ENCODE measurements at places on chromosomes 6 and 20.

- no peak for DNase-seq
Observed at GRCh38 chr6:48782225-48782624, 671.2 kb upstream of the PTCHD4 start.

DNA sequence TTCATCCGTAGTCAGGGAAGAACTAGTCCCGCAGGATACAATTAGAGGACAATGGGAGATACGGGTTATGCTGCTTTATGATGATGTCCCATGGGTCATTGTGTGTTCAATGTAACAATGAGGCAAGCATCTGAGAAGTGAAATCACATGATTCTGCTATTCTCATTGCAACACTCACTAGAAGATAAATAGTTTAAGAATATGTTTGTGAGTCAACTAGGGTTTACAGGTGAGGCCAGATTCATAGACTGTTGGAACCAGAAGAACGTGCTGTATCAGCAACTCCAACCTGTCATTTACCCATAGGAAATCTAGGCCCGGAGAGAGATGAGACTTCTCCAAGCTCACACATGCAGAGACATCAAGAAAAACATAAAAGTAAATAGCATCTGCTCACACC lies 80.8 kb downstream of the SCML4 start:
- no peak for DNase-seq

GRCh38 chr20:906703-907270 lies 9.3 kb downstream of the ANGPT4 start:
- no peak for DNase-seq

GRCh38 chr20:16952965-16953364 lies 204.8 kb downstream of the OTOR start:
- no peak for DNase-seq

DNA sequence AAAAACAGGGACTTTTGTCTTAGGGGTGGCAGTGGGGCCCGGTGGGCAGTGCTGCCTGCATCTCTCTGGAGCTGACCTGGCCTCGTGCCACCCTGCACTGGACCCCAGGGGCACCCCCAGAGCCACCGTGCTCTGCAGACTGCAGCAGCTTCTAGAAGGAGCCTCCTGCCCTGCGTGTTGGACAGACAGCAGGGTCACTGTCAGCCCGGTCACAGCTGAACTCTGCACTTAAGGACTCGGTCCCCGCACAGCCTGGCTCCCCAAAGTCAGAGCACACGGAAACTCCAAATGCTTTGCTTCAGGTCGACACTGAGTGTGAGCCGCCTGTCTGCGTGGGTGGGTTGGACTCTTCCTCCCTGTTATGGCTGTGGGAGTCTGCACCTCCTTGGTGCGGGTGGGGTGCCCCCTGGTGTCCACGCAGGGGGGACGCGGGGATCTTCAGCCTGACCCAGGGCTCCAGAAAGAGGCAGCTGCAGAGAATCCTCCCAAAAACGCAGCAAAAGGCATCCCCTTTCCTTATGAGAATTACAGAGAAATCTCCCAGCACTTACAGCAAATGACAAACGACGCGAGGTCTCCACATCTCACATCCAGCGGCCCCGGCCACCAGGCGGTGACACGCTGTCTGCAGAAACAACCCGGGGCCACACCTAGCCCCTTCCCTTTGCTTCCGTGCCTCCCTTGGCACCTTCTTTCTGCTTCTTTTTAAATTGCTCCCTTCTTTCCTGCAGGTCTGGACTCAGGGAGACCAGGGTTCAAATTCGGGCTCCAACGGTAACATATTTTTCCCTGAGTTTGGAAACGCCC lies 36.3 kb upstream of the DACT2 start:
- no peak for DNase-seq

GRCh38 chr6:52209770-52210169 lies 23.6 kb downstream of the IL17A start:
- DNase-seq = no peak

DNA sequence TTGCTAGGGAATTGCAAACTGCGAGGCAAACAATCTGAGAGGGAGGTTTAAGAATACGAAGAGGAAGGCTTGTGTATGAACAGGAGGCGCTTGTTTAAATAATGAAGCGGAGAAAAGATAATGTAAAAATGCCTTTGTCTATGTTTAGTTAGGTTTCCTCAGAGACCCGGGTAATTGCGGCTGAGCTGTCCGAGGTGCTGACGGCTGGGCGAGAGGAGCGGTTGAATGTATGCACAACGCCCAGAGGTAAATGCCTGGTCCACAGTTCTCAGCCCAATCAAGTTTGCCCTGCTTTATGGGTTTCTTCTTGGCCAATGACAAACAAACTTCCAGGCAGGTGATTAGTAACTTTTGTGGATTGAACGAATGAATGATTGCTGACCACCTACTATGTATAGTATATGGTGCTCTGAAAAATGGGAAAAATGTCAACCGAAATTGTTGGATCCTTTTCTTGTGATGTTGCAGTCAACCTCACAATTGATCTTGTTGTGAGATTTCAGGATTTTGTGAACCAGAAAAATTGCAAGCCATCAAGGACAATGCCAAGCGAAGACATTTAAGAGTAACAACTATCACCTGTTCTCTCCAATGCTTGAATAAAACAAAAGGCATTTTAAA lies 38.3 kb upstream of the SLC32A1 start:
- DNase-seq = peak; percentile 35

GRCh38 chr6:88119769-88120168 lies 46.4 kb downstream of the CNR1 start:
- DNase-seq = no peak

DNA sequence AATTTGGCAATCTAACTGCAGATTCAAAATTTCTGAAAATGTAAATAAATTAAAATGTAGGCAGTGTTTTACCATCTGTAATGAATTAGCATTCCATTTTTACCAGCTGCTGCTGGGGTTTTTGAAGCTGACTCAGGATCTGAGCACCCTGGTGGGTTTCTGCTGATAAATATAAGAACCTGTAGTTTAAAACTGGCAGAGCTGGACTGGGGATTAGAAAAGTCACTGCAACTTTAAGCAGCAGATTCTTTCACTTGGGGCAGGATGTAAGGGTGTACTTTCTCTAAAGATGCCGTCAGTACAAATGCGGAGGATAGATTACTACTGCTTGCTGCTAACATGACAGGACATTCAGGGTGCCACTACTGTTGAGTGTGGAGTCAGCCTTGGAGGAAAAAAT lies 341.8 kb downstream of the CDKAL1 start:
- no peak for DNase-seq

DNA sequence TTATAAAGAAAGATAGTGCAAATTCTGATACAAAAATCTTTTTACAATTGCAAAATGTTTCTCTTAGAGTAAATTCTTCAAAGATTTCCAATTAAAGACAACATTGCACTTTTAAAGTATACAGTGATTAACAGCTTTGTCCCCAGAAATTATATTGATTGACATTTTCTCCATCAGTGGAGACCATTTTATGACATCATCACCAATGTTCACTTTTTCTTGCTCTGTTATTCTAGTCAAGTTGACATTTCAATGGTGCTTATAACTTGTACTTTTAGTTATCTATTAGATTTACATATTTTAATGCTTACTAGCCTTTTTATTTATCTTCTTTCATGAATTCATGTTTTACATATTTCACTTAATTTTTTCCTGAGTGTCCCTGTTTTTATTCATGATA lies 524.8 kb downstream of the HAO1 start:
- no peak for DNase-seq

DNA sequence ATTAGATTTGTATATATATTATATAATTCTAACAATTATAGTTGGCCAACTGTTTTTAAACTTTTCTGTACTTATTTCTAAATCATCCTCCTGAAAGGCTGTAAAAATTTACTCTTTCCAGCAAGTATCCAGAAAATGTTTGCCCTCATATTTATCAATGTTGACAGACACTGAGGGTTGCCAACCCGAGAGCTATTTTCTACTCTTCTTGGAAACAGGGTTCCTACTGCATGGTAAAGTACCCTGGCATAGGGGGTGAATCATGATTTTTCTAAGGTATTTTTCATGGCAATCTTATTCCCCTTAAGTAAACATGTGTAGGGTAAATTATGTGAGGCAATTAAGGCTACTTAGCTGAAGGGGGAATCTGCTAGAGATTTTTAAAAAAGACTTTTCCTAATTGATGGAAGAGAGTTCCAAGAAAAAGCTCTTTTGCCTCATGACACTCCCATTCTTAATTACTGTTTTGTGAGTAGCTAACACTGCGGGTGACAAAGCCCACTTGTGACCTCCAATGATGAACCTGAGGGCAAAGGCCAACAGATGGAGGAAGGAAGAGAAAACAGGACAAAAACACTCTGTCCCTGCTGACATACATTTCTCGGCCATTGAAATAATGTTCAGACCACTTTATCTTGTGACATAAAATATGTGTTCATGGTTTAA lies 37.9 kb downstream of the GPX5 start:
- DNase-seq = no peak

- DNase-seq = no peak
Observed at GRCh38 chr6:56713254-56713672, 70.6 kb upstream of the DST start.

GRCh38 chr20:48064929-48065328 lies 279.6 kb upstream of the SULF2 start:
- no peak for DNase-seq
